ENCODE measurements at places on chromosomes 11 and 22.
A peak's percentile ranks its signal among the peaks of the same experiment; 100 is the strongest.

DNA sequence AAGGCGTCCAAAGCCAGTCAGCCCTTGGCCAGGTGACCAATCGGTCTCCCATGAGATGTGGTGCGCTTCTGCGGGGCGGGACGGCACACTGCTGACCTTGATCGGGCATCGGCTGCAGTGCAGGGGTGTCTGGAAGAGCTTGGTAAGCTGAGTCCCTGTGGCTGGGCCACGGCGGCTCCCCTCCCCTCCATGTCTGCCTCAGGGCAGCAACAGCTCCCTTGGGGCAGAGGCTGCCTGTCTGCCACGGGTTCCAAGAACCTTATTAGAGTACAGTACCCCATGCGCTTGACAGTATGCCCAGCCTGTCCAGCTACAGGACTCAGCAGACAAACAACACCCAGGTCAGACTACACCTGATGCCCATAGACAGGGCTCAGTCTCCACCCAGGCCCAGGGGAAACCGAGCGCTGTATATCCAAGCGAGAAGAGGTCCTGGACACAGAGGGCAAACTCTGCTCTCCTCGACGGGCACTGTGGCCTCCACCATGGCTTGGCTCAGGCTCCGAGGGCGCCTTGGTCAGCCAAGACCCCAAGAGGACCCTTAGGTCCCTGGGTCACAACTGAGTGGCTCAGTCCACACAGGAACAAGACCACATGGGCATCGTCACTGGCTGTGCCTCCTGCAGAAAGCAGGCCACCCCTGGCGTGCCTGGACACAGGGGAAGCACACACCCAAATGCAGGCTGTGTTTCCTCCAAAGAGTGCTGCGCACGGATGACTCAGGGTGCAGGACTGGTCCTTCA lies 18.9 kb downstream of the TSPAN32 start:
- DNase-seq: no peak

DNA sequence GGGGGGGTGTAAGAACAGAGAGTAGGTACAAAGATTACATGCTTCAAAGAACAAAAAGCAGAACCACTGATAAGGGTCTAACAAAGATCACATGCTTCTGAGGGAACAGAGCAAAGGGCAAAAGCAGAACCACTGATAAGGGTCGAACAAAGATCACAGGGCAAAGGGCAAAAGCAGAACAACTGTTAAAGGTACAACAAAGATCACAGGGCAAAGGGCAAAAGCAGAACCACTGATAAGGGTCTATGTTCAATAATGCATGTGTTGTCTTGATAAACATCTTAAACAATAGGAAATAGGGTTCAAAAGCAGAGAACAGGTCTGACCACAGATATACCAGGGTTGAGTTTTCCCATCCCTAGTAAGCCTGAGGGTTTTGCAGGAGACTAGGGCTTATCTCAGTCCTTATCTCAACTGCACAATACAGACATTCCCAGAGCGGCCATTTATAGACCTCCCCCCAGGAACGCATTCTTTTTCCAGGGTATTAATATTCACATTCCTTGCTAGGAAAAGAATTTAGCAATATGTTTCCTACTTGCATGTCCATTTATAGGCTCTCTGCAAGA lies 81.9 kb upstream of the PGR start:
- DNase-seq: no peak

DNA sequence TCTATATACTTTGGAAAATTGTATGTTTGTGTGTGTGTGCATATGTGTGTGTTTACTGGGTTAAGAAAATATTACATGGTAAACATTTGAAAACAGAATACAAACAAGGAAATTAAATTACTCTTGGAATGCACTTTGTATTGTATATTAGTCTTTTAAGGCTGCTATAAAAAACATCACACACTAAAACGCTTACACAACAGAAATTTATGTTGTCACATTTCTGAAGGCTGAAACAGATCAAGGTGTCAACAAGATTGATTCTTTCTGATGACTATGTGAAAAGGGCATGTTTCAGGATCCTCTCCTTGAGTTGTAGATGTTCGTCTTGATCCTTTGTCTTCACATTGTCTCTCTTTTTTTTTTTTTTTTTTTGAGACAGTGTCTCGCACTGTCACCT lies 149.1 kb upstream of the CNTN5 start:
- no peak for DNase-seq

GRCh38 chr22:23058063-23058462 lies 12.3 kb upstream of the GNAZ start:
- DNase-seq: no peak

DNA sequence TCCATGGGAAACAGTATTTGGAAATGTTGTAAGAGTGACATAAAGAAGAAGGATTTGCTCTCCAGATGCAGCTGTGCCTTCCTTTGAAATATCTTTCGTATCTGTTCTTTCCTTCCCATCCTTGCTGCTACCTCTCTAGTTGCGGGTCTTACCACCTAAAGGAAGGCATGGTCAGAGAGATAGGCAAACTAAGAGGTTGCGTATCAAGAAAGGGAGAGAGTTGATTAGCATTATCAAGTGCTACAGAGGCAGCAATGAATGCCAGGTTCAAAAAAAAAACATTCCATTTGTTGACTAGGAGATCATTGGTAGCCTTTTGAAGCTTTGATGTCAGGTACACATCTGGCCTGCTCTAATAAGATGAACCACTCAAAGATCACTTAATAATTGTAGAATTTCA lies 4.6 kb downstream of the GTPBP1 start:
- no peak for DNase-seq

GRCh38 chr11:15048616-15049015 lies 24.8 kb upstream of the CALCB start:
- DNase-seq: no peak

- DNase-seq: no peak
Measured at GRCh38 chr22:36259615-36260300, 6.8 kb downstream of the APOL1 start.

DNA sequence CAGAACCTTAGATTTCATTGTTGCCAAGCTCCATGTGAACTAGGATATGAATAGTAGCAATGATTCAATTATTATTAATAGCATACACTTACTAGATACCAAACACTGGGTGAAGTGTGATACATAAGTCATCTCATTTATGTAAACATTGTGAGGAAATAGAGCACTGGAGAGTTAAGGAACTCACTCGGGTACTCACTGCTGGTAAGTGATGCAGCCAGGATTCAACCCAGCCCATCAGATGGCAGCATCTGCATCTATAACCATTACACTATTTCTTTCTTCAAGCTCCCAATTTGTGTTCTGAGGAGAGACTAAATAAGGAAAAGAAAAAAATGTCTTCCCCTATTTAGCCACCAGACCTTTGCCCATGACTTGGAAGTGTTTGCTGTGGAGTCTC lies 10.2 kb upstream of the ALG8 start:
- DNase-seq: no peak

- DNase-seq: no peak
Measured at GRCh38 chr22:49753276-49753890, 74.3 kb downstream of the BRD1 start.

DNA sequence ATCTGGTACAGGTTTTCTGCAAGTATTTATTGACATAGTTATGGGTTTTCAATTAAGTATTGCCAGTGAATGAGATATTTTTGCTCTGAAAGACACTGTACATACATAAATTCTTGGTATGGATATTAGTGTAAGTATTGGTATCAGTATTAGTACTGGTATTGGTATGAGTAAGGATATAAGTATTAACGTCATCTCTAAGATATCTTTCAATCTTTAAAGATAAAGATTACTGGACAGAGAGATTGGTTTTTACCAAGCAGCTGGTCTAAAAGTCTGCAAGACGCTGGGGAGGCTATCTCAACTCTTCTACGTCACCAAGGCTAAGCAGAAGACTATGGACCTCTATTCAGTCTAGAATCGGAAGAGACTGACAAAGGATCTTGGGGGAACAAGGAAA lies 234.5 kb downstream of the NXPE2 start:
- no peak for DNase-seq

- no peak for DNase-seq
Measured at GRCh38 chr11:132535830-132536229, 996.5 kb downstream of the OPCML start.

GRCh38 chr22:35842954-35843353 lies 125.3 kb downstream of the APOL5 start:
- DNase-seq: peak; percentile 7

- no peak for DNase-seq
Measured at GRCh38 chr11:2734181-2735052, 34.6 kb upstream of the KCNQ1OT1 start.

GRCh38 chr11:1738380-1738779 lies 12.0 kb downstream of the IFITM10 start:
- no peak for DNase-seq

DNA sequence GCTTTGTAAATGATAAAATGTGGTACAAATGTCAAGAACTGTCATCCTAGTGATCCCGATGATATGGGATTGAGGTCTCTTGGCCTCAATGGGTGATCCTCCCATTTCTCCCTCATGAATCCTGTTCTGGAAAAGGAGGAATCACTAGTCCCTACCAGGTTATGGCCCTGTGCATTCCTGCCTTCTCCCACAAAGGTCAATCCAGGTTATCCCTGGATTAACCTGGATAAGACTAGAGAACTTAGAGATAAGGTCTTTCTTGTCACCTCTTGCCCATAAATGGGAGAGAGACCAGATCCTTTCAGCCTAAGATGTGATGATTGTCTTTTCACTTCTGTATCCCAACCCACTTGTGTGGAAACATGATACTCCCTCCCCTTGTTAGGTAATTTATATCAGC lies 396.7 kb downstream of the BUD13 start:
- no peak for DNase-seq

DNA sequence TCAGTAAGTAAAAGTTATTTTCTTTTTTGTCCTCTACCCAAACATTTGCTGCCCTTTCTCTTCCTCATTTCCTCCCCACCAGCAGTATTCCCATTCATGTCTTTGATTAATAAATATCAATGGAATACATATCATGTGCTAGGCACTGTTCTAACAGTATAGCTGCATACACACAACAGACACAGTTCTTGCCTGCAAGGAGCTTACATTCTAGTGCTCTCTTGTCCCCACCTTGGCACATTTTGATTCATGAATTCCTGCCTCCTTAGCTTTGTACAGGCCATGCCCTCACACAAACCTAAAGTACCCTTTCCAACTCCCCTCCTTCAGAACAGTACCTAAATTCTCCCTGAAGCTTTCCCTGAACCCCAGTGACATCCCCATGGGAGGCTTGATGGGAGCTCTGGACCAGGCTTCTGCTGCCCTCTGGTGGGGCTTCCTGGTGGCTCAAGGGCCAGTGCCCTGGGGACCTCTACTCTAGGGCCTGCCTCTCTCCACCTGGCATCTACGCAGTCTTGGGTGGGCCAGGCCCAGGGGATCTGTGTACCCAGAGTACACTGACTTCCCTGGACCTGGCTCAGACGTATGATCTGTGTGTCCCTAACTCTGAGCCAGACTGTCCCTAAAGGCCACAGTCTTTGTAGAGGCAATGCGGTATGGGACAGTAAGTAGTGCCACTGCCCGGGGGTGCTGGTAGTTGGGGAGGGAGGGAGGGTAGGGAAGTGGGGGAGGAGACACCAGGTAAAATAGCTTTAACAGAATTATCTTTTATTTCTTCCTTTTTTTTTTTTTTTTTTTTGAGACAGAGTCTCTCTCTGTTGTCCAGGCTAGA lies 14.1 kb downstream of the RPS13 start:
- peak; percentile 76 for DNase-seq

GRCh38 chr11:6695377-6695776 lies 12.2 kb upstream of the MRPL17 start:
- DNase-seq: peak; percentile 12

DNA sequence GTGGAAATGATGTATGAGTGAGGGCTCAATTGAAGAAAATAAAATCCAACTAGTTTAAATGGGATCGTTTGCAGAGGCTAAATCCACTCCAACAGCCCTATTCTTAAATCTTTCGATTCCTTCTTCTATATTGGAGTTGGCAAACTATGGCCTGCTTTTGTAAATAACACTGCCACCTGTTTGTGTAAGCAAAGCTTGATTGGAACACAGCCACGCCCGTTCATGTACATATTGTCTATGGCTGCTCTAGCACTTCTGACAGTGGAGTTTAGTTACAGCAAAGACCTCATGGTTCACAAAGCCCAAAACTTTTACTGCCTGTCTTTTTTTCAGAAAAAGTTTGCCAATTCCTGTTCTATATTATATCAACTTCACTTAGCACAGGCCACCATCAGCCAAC lies 40.6 kb upstream of the RCN1 start:
- no peak for DNase-seq

GRCh38 chr11:116730601-116731000 lies 42.2 kb downstream of the BUD13 start:
- DNase-seq: no peak

- no peak for DNase-seq
Measured at GRCh38 chr11:131690776-131691175, 320.4 kb downstream of the NTM start.

- DNase-seq: no peak
Measured at GRCh38 chr22:20748082-20748481, 25.8 kb upstream of the SERPIND1 start.

GRCh38 chr22:19707347-19708290 lies 6.7 kb upstream of the SEPTIN5 start:
- no peak for DNase-seq

GRCh38 chr11:30705913-30706675 lies 119.9 kb upstream of the MPPED2 start:
- no peak for DNase-seq

DNA sequence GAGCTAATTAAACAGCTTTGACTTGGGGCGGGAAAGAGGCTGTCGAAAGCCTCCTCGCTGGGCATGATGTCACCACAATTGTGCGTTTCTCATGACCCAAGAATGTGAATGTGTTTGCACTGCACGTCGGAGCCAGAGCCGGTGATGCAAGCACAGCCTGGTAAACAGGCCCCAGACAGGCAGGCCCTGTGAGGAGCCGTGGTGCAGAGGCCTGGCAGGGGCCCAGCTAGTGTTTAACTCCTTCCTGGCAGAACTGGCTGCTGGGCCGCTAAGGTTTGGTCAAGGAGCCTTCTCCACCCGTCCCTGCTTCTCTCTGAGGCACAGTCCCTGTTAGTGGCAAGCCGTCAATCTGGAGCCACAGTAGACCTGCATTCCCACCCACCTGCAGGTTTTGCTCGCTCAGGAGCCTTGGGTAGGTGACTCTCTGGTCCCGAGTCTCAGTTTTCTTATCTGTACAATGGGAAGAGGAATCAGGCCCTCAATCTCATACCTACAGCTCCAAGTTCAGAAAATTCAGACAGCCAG lies 25.4 kb upstream of the SMTN start:
- DNase-seq: no peak

- DNase-seq: no peak
Measured at GRCh38 chr11:14583252-14584034, 60.2 kb upstream of the PDE3B start.

GRCh38 chr11:65645710-65646109 lies 7.8 kb downstream of the SIPA1 start:
- DNase-seq: no peak

- DNase-seq: no peak
Measured at GRCh38 chr11:109695696-109696095, 273.7 kb downstream of the C11orf87 start.

- no peak for DNase-seq
Measured at GRCh38 chr22:21917181-21917958, 35.3 kb downstream of the PPM1F start.

DNA sequence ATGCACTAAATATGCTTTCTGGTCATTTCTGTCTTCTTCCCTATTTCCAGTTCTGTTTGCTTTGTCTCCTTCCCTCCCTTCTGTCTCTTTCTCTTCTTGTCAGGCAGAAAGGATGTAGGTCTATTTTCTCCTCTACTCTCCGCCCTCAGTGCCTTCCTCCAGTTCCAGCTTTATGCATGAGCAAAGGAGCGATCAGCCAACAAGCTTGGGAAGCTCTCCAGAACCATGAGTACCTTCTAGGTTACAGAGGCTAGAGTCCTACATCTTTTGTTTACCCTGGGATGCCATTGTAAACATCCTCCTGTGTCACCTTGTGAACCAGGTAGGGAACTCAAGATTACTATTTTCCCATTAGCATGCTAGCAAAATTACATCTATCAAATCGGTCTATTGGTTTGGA lies 7.9 kb upstream of the SPON1 start:
- no peak for DNase-seq

GRCh38 chr11:62137881-62138629 lies 14.2 kb downstream of the INCENP start:
- no peak for DNase-seq
